ENCODE measurements at places on chromosomes 2 and 18.

GRCh38 chr2:239040152-239040761 lies 192.4 kb downstream of the TWIST2 start:
- DNase-seq: no peak

DNA sequence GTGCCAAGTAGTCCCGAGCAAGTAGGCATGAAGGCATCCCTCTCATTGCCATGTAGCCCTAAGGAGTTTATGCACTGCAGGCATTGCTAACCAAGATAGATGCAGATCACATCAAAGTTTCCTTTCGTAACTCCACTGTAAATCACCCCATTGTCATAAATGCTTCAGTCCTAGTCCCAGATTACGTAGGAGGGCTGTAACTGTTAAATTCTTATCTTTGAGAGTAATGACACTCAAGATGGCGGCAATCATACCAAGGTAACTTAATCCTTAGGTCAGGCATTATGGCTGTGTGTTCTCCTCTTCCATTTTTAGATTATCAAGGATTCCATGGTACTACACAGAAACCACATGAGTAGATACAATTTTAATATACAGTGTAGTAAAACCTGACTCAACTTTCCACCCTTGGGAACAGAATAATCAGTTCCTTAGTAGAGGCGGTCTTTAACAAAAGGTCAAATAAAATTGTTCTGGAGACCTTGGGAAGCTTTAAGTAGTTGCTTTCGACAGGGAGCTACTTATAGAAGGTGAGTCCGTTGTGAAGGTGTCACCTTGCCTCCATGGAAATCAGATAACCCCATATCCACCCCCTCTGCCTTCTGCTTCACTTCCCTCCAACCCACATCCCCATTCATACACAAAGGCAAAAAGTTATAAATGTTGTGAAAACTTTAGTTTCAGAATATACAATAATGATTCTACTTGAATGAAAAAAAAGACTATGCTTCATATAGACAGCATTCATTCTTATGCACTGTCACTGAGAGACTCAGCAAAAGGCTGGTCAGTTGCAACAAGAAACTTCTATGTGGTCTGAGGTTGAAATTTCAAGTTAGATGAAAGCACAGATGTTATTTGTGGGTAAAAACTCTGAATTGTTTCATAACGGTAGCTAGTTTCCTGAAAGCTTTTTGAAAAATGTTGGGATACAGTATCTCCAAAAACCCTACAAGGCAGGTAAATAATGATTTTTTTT lies 64.8 kb upstream of the GALNT5 start:
- DNase-seq: no peak

DNA sequence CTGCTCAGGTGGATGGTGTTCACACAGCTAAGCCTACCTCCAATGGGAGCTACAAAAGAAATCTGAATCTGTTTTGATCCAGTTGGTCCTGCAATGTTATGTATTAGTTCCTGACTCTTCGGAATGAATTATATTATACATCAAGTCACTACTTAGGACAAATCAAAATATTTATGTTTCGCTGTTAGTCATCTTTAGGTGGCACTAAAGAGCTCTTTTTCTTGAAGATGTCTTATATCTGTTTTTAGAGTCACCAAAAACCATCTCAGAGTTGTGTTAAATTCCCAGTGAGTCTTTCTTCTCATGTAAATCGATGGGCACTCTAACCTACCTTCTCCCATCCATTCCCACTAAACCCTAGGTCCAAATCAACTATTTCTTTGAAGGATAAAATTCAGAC lies 2.2 kb downstream of the DNER start:
- DNase-seq: no peak

DNA sequence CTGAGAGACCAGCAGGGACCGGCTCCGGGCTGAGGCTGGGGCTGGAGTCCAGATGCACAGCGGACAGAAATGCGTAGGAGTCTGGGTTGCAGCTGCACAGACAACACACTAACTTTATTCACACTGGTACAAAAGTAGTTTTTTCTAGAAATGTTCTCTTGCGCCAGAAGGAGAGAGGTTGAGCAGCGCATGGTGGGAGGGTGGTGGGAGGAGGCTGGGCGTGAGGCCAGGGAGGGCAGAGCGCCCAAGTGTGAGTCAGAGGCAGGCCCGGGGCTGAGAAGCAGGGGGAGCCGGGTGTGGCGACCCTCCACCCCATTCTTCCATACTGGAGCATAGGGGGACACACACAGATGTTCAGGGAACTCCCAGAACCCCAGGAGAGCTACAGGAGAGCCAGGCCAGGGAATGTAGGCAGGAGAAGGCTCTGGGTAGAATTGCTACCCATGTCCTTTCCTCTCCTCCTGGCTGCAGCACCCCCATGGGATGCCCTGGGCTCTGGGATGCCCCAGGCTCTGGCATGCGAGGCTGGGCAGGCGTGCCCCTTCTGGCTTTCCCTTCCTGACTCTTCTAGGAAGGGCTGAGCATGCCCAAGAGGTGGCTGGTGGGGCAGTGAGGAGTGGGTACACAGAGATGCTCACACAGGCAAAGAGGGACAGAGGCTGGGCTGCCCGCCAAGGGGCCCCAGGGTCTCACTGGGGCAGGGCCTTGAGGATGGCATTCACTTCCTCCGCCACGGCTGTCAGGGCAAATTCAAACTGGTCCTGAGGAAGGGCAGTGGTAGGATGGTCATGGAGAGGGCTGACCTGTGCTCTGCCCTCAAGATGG lies 10.6 kb downstream of the DNAJB2 start:
- DNase-seq: no peak

All from stimulated activated CD8-positive, alpha-beta memory T cell treated with anti-CD3 and anti-CD28 coated beads, Interleukin-7, amount 100 ng/mL, for 1 hour (primary cell).